Right atrium auricular region (tissue), 2 donors: ENCODE measurements at places on chromosomes 12 and 14. TPM values are rescaled to one million over a fixed set of nuclear protein-coding genes. Genes with fewer than 3 reads are reported as not detected.

GRCh38 chr12:23581913-23582312, 367.6 kb downstream of the SOX5 start:
- DNase-seq: no peak
- no peak overlapping the region for H3K27ac ChIP-seq
- no peaks in the 10 kb centered on the region for H3K27me3 ChIP-seq
- no peak overlapping the region for H3K4me3 ChIP-seq
- no peaks in the 10 kb centered on the region for H3K4me1 ChIP-seq

DNA sequence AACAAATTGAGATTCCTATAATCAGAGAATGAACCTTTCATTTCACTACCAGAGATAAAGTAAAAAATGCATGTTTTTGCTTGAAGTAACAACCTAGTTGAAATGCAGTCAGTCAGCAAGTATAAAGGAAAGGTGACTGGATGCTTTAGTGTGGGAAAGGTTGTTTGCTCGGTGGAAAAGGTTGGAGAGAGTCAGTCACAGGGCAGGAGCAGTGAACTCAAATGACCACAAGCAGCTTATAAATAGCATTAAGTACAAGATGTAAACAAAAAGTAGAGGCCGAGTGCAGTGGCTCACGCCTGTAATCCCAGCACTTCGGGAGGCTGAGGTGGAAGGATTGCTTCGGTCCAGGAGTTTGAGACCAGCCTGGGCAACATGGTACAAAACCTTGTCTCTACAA, 98.1 kb upstream of the FGD4 start:
- no peak overlapping the region for H3K4me3 ChIP-seq
- H3K27ac ChIP-seq: no peak overlapping the region
- H3K4me1 ChIP-seq: no peaks in the 10 kb centered on the region
- no peak for DNase-seq
- H3K27me3 ChIP-seq: no peaks in the 10 kb centered on the region
- no peaks in the 10 kb centered on the region for H3K36me3 ChIP-seq

GRCh38 chr12:118359541-118359915, 13.2 kb downstream of the TAOK3 start:
- peaks cover 25% of the 10 kb centered on the region for H3K4me1 ChIP-seq
- H3K4me3 ChIP-seq: no peak overlapping the region
- H3K36me3 ChIP-seq: no peaks in the 10 kb centered on the region
- DNase-seq: no peak

DNA sequence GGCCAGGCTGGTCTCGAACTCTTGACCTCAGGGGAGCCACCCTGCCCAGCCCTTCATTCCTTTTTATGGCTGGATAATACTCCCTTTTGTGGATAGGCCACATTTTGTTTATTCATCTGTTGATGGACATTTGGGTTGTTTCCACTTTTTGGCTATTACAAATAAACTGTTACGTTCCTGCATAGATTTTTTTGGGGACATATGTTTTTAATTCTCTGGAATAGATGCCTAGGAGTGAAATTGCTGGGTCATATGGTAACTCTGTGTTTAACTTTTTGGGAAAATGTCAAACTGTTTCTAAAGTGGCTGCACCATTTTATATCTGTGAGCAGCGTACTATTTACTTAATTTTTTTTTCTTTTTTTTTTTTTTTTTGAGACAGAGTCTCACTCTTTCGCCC, 9.8 kb downstream of the KMT5A start:
- no peaks in the 10 kb centered on the region for H3K27me3 ChIP-seq
- no peaks in the 10 kb centered on the region for H3K4me1 ChIP-seq
- H3K27ac ChIP-seq: no peak overlapping the region

GRCh38 chr12:96157427-96157826, 36.7 kb upstream of the ELK3 start:
- H3K4me1 ChIP-seq: no peaks in the 10 kb centered on the region
- no peaks in the 10 kb centered on the region for H3K36me3 ChIP-seq
- DNase-seq: no peak
- no peak overlapping the region for H3K27ac ChIP-seq
- H3K4me3 ChIP-seq: no peak overlapping the region

Gene C12orf54
- total RNA-seq: not detected
